ENCODE measurements at places on chromosomes 4 and X.

GRCh38 chrX:48961585-48962091 lies 4.2 kb upstream of the OTUD5 start:
- DNase-seq = no peak

- no peak for DNase-seq
Measured at GRCh38 chr4:41944089-41944488, 8.9 kb downstream of the TMEM33 start.

DNA sequence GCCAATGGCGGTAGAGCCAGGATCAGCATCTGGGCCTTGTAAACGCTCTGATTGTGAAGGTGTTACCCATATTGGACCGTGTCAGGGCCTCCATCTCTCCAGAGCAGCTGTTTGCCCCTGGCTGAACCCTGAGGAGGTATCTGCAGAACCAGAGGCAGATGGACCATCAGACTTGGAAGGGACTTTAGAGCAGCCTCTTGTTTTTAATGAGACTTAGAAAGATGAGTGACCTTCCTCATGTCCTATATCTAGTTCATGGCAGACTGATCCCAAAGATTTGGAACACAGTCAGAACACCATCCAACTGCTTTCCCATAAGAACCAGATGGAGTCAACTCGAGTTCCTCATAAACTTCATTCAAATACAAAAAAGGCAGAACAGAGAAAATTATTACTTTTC lies 135.1 kb upstream of the MSX1 start:
- DNase-seq = no peak

GRCh38 chr4:304969-305680 lies at the start of gene ZNF732:
TSS of gene ZNF732 (minus strand) at chr4:305474. CDS start at chr4:305310, 164 bp downstream.
- no peak for DNase-seq

DNA sequence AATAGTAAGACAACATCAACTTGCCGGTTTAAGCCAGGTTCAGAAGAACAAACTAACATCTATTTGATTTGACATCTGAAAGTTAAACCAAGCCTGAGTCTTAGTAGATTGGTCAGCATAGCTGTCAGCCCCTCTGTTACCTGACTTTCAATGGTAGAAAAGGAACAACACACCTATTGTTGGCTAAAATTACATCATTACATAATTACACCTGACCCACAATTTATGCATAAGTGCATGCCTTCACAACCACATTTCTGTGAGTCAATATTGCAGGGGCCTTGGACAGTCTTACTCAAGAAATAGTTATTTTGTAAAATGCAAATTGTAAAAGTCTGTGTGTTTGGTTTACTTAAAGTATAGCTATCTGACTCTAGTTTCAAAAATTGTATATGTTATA lies 36.2 kb downstream of the EGFL6 start:
- no peak for DNase-seq

DNA sequence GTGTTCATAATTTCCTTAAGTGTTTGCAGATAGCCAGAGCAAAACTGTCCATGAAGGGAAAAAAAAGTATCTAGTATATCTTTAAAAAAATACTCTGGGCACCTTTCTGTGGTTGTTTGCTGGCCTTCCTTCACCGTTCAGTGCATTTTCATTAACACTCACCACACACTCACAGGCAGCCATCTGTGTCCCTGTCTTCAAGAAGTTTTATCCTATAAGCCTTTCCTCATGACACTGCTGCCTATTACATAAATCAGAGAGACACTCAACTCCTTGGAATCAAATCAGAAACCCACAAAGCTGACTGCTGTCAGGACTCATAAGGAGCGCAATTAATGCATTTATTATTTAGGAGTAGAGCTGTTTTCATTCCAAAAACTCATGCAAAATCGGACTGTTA lies 1720.2 kb downstream of the PCDH7 start:
- no peak for DNase-seq

GRCh38 chr4:11428899-11429698 lies 405 bp upstream of the HS3ST1 start:
- peak; percentile 49 for DNase-seq

- DNase-seq = no peak
Measured at GRCh38 chrX:10611441-10612090, 8.8 kb downstream of the MID1 start.

- DNase-seq = no peak
Measured at GRCh38 chrX:134258202-134258601, 21.2 kb downstream of the CCDC160 start.

- DNase-seq = no peak
Measured at GRCh38 chrX:113962343-113962742, 621.5 kb upstream of the HTR2C start.

DNA sequence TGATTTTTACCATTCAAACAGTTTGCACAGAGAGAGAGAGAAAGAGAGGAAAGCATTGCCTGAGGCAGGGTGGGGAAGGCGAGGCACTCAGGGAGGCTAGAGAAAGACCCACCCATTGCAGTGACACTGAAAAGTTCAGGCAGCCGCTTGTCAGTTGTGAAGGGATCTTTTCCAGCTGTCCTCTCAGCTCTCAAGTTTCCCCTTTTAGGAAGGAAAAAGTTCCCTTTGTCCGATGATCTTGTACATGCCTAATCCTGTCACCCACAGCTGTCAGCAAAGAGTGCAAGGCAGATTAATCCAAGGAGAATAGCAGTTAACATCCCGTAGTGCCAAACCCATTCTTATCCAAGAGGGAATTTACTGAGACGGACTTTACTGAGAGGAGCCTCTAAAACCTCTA lies 255.0 kb downstream of the MAGEB5 start:
- DNase-seq = no peak

DNA sequence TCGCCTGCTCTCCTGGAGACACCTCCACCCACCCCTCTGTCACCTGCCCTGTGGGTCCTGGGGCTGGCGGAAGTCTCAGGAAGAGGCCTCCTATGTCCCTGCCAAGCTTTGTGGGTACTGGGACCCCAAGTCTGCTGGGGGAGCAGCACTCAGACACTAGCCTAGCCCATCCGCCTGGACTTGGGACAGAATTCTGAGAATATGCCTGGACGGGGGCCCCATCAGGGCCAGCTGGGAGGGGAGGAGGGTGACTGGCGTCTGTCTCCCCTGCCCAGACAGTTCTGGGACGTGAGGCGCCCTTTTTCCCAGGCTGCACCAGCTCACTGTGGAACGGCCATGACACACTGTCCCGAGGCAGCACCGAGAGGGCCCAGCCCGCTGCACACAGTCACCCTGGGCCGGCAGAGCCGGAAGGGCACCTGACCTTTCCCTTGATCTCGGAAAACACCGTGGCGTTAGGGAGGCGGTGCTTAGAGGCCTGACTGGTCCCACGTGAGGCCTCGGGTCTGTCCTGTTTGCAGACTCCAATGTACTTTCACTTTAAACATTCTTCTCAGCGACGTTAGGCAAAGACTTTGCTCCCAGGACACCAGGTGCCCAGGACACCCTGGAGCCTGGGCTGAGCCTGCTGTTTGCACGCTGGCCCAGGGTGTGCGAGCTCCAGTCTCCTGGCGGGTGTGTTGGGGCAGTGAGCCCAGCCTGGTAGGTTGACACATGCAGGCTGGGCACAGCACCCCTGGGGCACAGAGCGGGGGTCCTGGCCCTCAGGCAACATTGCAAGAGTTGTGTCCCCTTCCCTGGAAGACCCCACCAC lies 700 bp downstream of the SLC26A1 start:
- DNase-seq = no peak

DNA sequence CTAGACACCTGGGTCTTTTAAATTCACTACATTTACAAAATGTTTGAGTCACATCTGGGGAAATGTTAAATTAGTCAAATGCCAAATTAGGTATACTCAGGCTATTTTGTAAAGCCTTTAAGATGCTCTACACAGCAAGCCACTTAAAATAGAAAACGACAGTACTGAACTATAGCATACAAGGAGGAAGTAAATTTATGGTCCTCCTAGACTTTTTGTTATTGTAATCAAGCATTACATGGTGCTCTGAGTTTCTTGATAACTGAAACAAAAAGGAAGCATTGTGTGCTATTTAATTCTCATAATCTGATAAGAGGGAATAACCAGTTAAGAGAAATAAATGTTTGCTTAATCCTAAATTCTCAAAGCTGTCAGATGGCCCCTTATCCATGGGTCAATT lies 46.2 kb downstream of the SLC9A7 start:
- no peak for DNase-seq

DNA sequence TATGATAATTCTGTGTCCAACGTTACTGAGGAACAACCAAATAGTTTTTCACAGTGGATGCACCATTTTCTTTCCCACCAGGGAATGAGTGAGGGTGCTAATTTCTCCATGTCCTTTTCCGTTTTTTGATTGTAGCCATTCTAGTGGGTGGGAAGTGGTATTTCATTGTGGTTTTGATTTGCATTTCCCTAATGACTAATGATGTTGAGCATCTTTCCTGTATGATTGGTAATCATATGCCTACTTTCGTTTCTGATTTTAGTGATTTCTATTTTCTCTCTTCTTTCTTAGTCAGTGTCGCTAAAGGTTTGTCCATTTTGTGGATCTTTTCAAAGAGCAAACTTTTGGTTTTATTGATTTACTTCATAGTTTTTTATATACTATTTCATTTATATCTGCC lies 32.1 kb upstream of the TEX13D start:
- no peak for DNase-seq

GRCh38 chr4:104413487-104413886 lies 81.2 kb downstream of the CXXC4 start:
- no peak for DNase-seq

DNA sequence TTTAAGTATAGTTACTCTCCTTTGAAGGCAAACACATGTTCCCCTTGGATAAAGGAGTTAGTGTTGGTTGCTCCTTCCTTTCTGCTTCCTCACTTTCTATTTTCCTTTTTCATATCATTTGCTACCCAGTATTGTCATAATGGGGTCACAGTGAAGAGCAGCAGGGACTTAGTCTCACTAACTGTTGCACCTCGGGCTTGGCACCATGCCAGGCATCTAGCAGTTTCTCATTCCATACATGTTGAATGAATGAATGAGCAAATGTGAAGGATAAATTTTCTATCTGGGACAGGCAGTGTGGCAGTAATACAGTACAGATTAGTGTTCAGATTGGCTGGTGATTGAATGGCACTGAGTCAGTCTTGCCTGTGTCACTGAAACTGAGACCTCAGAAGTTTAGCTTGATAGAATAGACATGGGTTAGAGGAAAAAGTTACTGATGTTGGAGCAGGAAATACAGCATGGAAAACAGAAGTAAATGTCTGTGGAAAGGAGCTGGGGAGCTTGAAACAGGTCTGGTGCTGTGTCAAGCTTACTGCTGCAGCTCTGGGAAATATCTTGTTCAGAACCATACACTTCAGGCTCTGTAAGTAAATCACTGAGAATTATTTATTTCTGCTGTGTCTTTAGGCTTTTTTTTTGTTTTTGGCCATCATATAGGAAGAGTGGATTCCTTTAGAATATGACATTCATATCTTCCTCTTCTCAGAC lies 55.8 kb upstream of the PITX2 start:
- DNase-seq = no peak

DNA sequence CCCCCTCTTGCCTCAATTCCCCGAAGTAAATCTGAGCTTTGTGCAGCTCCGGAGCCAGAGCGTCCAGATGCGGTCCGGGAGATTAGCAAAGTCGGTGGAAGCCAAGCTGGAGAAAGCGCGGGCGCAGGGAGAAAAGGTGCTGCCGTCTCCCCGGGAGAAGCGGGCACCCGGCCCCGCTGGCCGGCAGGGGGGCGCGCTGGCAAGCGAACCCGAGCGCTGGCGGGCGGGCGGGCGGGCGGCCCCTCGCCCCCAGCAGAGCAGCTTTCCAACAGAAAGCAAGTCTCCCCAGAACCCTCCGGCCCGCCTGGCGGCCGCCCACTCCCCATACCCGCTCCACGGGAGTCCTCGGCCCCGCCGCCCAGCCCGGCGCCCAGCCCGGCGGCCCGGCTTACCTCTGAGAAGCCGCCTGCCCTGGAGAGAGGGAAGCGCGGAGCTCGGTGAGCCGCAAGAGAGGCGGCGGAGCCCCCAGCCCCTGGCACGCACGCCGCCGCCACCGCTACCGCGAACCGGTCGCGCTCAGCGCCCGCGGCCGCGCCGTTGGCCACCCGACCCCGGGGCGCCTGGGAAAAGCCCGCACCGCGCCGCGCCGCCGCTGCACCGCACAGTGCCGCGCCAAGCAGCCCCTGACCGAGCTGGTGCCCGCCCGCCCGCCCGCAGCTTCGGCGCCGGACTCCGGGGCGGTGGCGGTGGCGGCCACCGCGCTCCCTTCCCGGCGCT lies 529 bp upstream of the CITED1 start:
- no peak for DNase-seq

GRCh38 chr4:184282895-184283654 lies 65.4 kb upstream of the ENPP6 start:
- DNase-seq = peak; percentile 28

DNA sequence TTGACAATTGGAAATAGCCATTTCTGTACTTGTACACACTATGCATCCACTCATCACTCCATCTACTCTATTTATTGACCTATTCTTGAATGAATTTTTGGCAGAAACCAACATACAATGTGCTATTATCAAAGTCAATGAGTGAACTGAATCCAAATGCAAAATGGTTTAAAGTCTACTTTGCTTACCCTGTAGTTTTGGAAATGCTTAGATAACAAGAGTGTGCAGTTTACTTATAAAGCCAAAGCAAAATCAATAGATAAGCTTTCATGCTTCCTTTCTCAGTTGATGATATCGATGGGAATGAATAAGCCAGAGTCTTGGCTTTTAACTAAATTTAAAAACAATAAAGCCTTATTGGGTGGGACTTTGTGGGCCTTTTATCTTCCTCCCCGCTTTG lies 58.9 kb upstream of the SPANXB1 start:
- no peak for DNase-seq

DNA sequence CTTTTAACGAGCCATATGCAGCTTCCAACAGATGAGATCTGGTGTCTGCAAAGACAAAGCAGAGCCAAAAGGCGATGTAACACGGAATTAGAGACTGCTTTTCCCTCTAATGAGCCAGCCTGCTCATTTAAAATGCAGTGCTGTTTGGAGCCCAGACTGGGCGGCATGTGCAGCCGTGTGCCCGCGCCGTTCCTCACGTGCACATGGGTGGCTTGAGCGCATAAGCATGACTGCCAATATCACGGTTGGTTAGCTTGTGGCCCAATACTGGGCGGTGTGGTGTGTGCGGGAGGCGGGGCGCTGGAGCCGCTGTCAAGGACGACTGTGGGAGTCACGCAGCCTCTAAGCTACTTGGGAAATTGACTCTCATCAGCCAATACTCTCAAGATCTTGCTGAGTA lies 87.0 kb upstream of the SCOC start:
- no peak for DNase-seq

GRCh38 chrX:18883961-18884765 lies 99.8 kb downstream of the PHKA2 start:
- DNase-seq = no peak

- no peak for DNase-seq
Measured at GRCh38 chrX:11427453-11428071, 134.3 kb downstream of the AMELX start.

DNA sequence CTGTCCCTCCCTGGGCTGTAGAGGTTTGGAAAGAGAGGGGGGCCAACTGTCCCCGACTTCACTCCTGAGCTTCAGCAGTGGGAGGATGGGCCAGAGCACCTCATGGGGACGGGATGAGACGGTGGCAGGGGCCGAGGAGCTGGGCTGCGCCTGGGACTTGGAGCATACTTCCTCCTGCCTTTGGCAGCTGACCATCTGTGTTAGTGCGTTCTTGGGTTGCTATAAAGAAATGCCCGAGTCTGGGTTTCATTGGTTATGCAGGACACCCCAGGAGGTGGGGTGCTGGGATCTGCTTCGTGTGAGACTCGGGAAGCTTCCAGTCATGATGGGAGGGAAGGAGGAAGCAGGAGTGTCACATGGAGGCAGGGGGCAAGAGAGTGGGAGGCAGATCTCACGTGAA lies 7.4 kb downstream of the PSAPL1 start:
- DNase-seq = peak; percentile 5

GRCh38 chr4:17552427-17552826 lies 24.6 kb upstream of the LAP3 start:
- no peak for DNase-seq

GRCh38 chrX:8103655-8104054 lies 67.4 kb downstream of the VCX2 start:
- no peak for DNase-seq
